ENCODE measurements at places on chromosomes 4 and X. TPM values are rescaled to one million over a fixed set of nuclear protein-coding genes. Genes with fewer than 3 reads are reported as not detected.

- no peak for DNase-seq
These were observed 823.0 kb downstream of the FAT4 start for GRCh38 chr4:126137782-126138170.

GRCh38 chrX:119745283-119745848 is 13.0 kb upstream of the SOWAHD start:
- no peak for DNase-seq

TRPC5OS gene
- not detected for total RNA-seq

PNMA3 gene
- total RNA-seq: 0.17 TPM

TCEAL9 gene
- total RNA-seq: 57.4 TPM
